ENCODE measurements at places on chromosomes 11 and 22.
A peak's percentile ranks its signal among the peaks of the same experiment; 100 is the strongest.

- no peak for DNase-seq
Measured at GRCh38 chr11:44979543-44980399, 29.1 kb upstream of the TP53I11 start.

- no peak for DNase-seq
Measured at GRCh38 chr11:119685111-119685746, 43.8 kb downstream of the NECTIN1 start.

- DNase-seq = no peak
Measured at GRCh38 chr11:66059966-66060680, 8.0 kb downstream of the SF3B2 start.

DNA sequence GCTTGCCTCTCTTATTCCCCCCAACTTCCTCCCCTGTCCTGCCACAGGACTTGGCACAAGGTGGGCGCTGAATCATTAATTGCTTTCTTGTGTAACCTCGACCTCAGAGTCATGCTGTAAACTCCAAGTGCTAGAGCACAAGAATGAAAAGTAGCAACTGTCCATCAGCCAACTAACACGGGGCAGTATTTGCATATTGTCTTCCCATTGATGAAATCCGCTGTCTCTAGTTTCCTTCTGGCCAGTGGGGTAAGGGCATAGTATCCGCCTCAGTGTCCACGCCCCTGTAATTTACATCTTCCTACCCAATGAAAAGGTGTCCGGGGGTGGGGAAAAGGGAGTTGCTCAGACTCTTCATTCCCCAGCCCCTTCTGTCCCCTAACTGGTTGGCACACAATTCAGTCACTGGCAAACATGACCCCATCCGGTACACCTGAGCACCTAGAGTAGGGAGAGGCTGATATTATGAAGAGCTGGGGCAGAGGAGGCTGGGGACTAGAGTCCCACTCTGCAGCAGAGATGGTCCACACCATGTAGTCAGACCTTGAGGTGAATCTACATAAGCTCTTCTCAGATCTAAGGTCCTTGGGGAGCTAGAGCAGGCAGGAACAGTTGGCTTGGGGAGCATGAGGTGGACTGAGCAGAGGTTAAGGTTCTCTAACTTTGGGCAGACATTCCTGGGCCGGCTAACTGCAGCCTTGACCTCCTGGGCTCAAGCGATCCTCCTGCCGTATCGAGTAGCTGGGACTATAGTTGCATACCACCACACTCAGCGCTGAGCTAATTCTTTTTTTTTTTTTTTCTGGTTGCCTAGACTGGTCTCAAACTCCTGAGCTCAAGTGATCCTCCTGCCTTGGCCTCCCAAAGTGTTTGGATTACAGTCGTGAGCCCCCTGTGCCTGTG lies 6.8 kb upstream of the GGA1 start:
- DNase-seq = no peak

GRCh38 chr22:35191412-35191811 lies 65.9 kb upstream of the HMGXB4 start:
- DNase-seq = no peak

DNA sequence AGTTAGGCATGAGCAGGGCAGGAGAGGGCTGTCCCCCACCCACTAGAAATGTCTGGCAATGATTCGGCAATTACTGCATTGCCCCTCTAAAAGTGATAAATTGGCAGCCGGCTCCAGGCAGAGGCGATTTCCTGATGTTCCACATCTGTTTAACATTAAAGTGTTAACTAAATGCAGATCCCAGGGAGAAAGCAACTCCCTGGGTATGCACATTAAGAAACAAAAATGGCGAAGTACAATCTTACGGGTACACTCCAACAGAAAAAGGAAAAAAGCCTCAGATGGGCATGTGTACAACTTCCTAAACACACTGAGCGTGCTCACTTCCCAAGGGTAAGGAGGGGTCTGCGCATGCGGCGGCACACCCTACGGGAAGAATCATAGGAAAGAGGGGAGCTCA lies 314.4 kb downstream of the CASP12 start:
- no peak for DNase-seq

GRCh38 chr11:80815752-80816453 lies 1375.1 kb upstream of the TENM4 start:
- no peak for DNase-seq

DNA sequence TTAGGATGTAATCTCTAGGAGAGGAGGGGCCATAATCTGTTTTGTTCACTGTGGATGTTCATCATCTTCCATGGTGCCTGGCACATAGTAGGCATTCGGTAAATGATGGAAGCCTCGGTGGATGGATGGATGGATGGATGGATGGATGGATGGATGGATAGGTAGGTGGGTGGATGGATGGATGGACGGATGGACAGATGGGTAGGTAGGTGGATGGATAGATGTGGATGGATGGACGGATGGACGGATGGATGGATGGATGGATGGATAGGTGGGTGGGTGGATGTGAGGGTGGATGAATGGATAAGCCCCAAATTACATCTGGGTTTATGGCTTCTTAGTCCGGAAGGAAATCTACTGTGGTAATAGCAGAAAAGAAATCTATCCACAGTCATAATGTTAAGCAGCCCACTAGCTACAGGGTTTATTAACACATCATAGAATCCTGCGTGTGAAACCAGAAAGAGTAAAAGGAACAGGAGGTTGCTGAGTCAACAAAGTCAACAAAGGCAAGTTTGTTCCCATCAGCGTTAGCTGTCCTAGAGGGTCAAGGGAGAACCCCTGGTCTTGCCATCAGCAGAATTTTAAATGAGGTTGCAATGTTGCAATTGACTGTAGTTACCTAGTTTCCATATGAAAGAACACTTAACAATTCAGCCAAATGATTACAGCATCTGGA lies 82.8 kb downstream of the C11orf91 start:
- no peak for DNase-seq

DNA sequence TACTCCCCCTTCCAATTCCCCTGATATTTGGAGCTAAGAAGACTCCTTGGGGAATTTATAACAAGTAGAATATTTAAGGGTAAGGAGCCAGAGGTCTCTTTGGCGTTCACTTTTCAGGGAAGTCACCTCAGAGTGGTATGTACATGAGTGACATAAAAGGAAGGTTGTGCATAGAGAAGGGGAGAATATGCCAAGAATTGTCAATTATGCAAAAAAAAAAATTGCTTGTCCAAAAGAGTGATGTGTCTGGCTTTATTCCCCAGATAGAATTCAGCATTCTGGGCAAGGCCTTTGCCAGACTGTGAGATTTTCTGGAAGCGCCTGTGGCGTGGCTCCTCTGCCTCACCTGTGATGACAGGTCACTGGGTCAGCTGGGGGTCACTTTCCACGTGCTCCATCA lies 170.2 kb downstream of the MIAT start:
- no peak for DNase-seq

DNA sequence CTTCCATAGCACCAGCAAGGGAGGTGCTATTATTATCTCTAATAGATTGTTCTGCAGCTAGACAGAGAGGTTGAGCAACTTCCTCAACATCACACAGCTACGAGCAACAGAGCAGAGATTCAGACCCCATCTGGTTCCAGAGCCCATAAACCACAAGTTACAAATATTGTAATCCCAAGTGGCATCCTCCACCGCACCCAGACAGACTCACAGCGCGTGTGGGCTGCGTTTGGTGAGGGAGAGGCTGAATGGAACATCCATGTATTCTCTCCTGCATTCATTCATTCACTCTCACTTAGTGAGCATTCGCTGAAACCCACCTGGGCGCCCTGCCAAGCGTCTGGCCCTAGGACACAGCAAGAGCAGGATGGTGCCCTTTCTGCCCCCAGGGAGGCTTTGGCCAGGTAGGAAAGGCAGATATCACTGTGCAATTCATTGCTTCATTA lies 33.5 kb downstream of the LIF start:
- DNase-seq = no peak

DNA sequence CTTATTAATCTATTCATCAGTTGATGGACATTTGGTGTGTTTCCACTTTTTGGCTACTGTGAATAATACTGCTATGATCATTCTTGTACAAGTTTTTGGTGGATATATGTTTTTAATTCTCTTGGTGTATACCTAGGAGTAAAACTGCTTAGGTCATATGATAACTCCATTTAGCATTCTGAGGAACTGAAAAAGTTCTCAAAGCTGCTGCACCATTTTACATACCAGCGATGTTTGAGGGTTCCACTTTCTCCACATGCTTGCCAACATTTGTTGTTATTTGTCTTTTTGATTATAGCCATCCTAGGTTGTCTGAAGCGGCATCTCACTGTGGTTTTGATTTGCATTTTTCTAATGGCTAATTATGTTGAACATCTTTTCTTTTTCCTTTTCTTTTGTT lies 4.1 kb upstream of the ACER3 start:
- no peak for DNase-seq

DNA sequence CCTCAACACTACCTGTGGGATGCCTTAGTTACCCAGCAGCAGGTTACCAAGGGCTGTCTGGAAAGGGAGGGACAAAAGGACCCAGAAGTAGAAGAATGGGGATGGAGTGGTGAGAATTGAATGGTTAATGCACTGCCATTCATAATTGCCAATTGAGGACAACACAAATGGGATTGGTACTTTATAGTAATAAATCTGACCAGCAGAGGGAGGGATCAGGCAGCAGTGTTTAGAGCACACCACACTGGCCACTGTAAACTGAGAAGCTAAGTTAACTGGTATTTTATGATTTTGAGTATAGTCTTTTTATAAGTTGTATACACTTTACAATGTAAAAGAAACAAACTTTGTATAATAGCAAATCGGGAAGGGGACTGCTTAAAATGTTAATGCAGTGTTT lies 10.7 kb downstream of the TBRG1 start:
- no peak for DNase-seq

- no peak for DNase-seq
Measured at GRCh38 chr11:62390237-62390636, 28.6 kb upstream of the SCGB1A1 start.

DNA sequence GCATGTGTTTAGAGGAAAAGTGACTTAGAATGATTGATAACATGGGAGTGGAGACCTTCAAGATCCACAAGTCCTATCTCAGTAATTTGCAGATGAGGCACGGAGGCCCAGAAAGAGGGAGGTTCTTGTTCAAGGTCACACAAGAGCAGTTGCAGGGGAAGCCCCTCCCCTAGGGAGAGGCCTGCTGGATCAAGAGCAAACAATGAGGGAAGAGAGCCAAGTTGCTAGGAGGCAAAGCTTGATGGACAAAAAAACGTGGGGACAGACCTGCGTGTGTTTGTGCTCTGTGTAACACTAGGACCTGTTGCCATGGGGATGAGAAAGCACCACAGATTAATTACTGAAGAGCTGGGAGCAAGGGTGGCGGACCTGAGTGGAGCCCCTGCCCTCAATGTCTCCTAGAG lies 6.4 kb upstream of the MFRP start:
- no peak for DNase-seq

GRCh38 chr11:72630104-72630852 lies 43.9 kb downstream of the PDE2A start:
- no peak for DNase-seq

DNA sequence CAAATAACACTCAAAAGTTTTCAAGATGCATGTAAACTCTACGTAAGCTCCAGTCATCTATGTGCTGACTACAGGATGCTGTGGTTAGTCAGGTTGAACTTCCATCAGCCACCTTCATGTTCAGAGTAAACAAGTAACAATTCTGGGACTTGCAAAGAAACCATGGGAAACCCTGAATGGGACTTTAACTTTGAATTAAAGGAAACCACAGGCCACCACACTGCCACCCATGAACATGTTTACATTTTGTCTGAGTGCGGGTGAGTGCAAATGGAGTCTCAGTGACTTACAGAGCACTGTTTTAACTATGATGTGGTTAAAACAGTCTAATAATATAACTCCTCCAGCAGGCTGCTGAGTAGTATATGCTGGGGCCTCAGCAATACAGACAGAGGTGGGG lies 12.9 kb upstream of the SYTL2 start:
- DNase-seq = peak; percentile 45

GRCh38 chr22:17198170-17199002 lies 20.8 kb downstream of the ADA2 start:
- DNase-seq = no peak

GRCh38 chr11:68751331-68751856 lies at the start of gene TESMIN:
Gene TESMIN (minus strand): TSS chr11:68751520. CDS start chr11:68750660, 860 bp downstream.
- DNase-seq = peak; percentile 85

DNA sequence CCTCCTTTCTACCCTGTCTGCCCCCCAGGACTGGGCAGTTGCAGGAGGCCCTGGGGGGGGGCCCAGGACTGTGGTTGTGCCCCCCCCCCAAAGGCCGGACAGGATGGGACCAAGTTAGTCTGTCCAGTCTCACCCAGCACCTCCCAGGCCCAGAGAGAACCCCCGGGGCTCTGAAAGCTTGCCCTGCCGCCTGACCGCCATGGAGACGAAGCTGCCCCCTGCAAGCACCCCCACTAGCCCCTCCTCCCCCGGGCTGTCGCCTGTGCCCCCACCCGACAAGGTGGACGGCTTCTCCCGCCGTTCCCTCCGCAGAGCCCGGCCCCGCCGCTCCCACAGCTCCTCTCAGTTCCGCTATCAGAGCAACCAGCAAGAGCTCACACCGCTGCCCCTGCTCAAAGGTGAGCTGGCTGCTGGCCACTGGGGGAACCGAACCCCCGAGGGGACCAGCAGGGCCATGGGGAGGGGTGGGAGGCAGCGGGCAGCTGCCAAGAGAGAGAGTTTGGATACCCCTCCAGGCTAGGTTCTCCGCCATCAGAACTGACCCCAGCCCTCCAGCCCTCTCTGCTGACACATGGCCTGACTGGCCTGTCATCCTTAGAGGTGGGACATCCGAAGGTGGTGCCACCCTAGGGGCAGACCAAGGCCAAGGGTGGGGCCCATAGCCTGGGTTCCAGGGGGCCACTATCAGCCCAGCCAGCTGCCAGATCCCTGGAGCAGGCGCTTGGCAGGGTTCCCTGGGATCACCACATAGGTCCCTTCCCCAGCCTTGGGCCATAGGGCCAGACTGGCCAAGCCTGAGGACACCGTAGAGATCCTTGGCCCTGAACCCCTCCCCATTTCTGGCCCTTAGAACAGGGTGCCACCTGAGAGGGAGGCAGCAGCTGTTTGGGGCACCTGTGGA lies 1.3 kb downstream of the PPP2R5B start:
- no peak for DNase-seq

GRCh38 chr11:44797886-44798606 lies 71.3 kb downstream of the TSPAN18 start:
- no peak for DNase-seq

GRCh38 chr11:76734456-76735420 lies 48.4 kb upstream of the TSKU start:
- no peak for DNase-seq

GRCh38 chr22:35834061-35834460 lies 116.4 kb downstream of the APOL5 start:
- no peak for DNase-seq

- DNase-seq = no peak
Measured at GRCh38 chr11:17738151-17738973, 3.8 kb downstream of the KCNC1 start.

DNA sequence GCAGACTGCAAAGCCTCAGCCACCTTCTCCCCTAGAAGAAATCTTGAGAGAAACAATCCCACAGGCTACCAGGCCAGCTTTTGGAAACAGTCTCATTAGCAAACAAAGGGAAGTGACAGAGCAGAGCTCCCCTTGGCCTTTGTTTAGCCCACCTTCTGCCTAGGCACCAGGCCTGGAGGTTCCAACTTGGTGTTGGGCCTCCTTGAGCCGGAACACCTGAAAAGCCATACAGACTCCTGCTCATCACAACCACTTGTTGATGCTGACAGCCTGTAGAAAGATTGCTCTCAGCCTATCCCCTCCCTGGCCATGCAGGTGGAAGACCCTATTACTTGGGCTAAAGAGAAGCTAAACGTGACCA lies 26.6 kb downstream of the KCNQ1OT1 start:
- DNase-seq = no peak

Measured in central memory CD8-positive, alpha-beta T cell (primary cell).